ENCODE measurements at places on chromosomes 16 and 17.

GRCh38 chr16:64545768-64546167 is 576.1 kb downstream of the CDH11 start:
- no peak for DNase-seq

- DNase-seq: no peak
Observed at GRCh38 chr16:89720551-89720812, 216 bp downstream of the VPS9D1 start.

GRCh38 chr16:83980794-83981193 is 12.8 kb downstream of the NECAB2 start:
- DNase-seq: no peak

DNA sequence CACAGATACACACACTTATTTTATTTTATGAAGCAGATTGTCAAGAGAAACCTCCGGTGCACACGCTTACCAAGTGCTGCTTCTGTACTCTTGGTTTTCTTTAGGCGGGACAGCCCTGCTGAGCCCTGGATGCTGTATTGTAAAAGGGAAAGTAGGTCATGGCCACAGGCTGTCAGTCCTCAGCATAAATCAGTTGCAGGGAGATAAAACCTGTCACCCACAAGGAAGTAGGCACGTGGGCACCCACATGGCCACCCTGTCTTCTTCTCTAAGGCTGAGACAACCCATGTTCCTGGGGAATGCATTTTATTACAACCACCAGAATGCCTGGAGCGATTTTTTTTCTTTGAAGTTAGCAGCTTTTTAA is 59.3 kb downstream of the ASIC2 start:
- no peak for DNase-seq

DNA sequence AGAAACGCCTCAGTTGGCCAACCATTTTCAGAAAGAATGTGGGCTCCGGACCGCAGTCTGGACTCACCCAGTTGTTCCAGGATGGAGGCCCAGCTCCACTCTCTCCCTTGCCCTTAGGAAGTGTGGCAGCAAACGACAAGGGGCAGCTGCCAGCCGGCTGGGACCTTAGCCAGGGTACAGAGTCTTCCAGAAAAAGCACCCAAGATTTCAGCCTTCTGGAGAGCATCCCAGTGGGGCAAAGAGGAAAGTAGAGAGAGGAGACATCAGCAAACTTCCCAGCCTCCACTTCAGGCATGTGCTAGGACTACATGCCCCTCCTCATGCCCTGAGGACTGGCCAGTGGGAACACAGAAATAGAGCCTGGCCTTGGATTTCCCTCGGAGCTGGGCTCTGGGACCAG is 56.8 kb upstream of the SCNN1B start:
- DNase-seq: no peak

DNA sequence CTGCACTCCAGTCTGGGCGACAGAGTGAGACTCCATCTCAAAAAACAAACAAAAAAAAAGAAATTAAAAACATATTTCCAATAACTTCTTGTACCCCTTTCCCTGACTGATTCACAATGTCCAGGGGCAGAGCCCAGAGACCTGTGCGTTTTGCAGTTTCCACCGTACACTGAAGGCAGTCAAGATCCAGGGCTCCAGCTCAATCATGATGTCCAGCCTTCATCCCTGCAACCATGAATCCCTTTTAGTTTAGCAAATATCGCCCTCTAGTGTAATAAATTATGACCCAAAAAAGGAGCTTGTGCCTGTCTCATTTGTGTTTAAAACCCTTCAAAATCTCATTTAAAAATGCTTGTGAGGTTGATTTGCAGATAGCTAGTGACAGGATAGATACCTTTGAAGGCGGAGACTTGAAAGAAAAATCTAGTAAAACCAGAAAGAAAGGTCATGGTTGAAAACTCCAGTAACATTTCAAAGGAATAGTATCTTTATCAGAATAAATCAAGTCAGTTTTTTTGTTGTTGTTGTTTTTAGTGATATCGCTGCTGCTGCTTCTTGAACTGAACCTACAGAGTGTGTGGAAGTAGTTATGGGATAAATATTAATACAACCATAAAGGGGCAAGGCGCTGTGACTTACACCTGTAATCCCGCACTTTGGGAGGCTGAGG is 3.7 kb upstream of the ERN1 start:
- DNase-seq: peak; percentile 20

DNA sequence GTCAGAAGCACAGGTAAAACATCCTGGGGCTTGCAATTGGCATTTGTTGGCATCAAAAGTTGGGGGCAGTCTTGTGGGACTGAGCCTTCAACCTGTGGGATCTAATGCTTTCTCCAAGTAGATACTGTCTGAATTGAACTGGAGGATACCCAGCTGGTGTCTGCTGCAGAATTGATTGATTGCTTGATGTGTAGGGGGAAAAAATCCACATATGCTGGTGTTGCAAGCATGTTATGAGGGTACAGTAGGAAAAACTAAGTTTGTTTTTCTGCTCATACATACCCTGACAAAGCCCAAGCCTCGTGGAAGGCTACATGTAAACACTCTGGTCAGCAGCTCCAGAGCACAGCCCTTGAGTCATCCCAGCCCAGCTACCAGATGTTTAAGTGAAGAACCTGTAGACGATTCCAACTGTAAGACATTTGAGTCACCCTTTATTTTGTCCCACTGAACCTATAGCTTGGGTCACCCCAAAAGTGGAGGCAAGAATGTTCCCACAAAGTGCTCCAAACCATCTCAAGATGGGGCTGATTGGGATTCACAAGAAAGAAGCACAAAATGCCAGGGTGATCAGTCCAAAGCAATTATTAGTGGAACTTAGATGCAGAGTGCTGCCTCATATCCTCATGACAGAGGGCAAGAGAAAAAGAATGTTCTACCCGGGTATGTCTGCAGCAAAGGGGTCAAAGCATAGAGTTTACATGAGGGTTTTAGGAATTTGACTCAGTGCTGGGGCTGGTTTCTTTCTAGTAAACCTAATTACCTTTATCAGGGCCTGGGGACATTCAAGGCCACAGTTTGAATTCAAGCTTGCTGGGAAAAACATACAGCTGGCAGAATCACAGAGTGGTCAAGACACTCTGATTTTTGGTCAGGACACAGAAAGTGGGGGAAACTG is 9.6 kb upstream of the APPBP2 start:
- DNase-seq: no peak

DNA sequence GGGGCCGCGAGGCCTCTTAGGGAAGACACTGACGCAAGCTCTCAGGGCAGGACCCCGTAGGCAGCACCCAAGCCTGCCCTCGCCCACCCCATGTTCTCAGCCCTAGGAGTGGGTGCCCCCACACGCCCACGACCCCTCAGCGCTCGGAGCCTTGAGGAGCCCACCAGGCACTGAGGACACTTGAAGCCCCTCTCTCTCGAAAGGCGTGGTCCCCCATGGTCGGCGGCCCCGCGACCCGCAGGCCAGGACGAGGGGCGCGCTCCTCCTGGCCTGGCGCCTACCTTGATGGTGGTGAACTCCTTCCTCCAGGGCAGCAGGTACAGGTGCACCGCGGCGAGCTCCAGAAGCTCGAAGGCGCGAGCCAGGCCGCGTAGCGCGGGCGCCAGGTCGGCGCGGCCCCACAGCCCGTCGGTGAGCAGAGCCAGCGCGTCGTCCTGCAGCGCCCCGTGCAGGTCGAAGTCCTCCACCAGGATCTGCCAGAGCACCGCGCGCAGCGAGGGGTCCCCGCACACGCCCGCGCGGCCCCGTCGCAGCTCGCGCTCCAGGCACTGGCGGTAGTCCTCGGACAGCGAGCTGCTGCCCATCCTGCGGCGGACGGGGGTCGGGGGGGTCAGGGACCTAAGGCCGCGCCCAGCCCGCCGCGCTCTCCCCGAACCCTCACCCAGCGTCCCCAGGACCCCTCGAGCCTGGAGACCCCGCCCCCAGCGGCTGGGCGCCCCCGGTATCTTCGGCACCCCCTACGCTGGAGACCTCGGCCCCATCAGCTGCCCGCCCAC is 668 bp downstream of the SPATA2L start:
- DNase-seq: peak; percentile 5

GRCh38 chr17:63919311-63919723 is 678 bp upstream of the GH1 start:
- DNase-seq: no peak

DNA sequence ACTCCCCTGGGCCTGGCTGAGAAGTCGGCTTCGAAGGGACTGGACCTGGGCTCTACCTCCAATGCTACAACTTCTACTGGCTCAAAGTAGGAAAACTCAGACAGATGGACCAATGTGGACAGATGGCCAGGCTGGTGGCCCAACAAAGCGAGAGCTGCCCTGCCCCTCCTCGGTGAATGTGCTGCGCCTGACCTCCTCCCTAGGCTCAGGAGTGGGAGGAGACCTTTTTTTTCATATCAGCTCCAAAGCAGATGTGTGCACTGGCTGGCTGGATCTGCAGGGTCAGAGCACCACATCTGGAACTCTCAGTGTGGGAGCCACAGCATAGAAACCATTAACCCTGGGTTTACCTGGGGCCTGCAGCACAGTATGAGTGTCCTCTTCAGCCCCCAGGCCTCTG is 20.8 kb downstream of the ATP6V0D1 start:
- no peak for DNase-seq

DNA sequence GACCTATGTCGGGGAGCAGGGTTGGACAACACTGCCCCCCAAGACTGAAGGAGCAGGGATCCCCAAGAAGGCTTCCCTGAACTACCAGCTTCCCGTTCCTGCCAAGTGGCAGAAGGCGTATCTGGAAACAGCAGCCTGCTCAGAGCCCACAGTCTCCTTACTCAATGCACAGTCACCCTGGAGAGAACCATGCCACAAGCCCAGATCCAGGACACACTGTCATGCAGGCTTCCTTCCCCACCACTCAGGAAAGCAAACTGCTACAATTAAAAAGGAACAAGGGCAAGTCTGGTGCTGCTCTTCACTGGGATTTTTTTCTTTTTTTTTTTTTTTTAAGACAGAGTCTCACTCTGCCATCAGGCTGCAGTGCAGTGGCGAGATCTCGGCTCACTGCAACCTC is 8.2 kb downstream of the WDR45B start:
- DNase-seq: no peak

DNA sequence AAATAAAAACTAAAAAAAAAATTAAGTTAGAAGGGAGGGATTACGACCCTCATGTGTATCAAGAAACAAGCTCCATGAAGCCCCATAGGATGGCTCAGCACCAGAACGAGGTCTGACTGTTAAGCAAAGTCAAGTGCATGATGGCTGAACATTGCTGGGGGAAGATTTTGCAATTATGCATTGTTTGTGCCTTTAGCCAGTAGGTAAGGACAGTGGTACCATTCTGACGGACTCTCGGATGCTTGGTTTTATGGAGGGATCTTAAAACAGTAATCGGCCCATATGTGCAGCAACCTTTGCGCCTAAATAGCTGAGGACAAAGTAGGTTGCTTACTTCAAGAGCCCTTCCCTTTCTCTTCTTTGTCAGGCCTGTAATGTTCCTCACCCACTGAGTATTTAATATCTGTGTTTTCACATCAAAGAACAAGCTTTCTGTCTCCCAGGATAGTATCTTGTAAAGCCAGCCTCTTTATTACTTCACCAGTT is 186.0 kb downstream of the WWOX start:
- DNase-seq: no peak

GRCh38 chr16:89749637-89750036 is 28.3 kb downstream of the ZNF276 start:
- DNase-seq: no peak

DNA sequence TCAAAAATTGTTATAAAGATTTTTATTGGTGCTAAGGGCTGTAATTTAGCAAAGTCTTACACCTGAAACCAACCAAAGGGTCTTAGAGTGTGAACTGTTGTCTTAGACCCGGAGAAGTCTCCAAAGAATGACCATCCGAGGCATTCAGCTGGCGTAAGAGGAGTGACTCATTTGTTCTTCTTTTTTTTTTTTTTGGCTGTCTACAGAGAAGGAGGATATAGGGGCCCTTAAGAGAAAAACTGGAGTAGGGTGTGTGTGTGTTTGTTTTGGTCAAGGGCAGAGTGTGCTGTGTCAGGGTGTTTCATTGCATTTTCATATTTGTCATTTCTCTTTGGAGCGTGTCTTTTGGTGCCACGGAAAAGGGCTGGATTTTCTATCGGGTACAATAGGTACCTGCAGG is 508.0 kb downstream of the WWOX start:
- DNase-seq: no peak

DNA sequence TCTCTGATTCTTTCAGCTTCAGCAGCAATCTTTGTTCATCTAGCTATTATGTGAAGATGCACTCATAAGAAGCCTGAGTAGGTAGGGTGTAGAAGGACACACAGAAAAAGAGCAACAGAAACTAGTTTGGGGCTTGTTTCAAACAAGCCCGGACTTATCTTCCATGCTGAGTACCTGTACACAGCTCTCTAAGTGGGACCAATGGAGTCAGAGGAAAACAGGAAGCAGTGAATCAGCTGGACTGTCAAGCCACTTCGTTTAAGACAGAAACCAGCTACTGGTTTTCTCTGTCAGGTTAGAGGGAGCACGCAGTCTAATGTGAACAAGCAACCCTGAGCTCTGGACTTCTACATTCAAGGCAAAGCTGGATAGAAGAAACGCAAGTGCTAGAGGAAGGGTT is 16.0 kb downstream of the MAP2K6 start:
- no peak for DNase-seq

DNA sequence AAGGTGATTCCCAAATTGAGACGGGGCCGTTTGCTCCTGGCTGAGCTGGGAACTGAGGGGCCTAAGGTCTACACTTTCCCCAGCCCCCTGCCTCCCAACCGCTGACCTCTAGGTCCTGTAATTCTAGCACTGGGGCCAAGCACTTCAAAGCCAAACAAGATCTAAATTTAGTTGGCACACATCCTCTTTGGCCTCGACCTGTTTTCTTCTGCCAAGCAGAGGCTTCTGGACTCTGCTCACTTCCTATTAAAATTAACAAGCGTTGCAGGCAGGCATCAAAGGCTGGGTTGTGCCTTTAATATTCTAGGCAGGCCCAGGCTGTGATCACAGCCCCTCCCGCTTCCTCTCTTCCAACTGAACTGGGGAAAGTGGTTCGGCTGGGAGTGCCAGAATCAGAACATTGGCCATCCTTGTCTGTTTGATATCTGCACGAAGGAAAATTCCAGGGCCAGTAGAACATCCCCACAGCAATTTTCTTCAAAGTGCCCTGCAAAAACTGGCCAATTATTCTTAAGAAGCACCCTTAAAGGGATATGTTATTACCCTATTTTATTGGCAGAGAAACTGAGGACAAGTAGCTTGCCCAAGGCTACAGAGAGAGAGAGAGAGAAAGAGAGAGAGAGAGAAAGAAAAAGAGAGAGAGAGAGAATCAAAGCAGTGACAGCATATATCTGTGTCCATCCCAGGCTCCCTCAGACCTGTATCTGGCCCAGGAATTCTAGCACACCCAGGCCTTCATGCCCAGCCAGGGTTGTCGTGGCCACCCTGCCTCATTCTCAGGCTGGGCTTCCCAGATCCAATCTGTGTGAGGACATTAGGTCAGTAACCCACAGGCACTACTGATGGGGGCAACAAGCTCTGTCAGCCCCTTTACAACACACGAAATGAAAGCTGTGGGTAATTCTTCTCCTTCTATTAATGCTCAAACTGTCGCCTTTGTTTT is 12.8 kb upstream of the MT4 start:
- DNase-seq: no peak

All from NCI-H1048 (cell line).